ENCODE measurements at places on chromosomes 7 and 10. TPM values are rescaled to one million over a fixed set of nuclear protein-coding genes. Genes with fewer than 3 reads are reported as not detected.
A peak's percentile ranks its signal among the peaks of the same experiment; 100 is the strongest.

Gene PGAM2
- total RNA-seq = not detected

Gene LIPM
- not detected for total RNA-seq

Gene GNB2
- 75.8 TPM for total RNA-seq

Gene CRYGN
- not detected for total RNA-seq

Gene FXYD4
- not detected for total RNA-seq

Gene GHRHR
- total RNA-seq = not detected

Gene ANKRD26
- 3.4 TPM for total RNA-seq

DNA sequence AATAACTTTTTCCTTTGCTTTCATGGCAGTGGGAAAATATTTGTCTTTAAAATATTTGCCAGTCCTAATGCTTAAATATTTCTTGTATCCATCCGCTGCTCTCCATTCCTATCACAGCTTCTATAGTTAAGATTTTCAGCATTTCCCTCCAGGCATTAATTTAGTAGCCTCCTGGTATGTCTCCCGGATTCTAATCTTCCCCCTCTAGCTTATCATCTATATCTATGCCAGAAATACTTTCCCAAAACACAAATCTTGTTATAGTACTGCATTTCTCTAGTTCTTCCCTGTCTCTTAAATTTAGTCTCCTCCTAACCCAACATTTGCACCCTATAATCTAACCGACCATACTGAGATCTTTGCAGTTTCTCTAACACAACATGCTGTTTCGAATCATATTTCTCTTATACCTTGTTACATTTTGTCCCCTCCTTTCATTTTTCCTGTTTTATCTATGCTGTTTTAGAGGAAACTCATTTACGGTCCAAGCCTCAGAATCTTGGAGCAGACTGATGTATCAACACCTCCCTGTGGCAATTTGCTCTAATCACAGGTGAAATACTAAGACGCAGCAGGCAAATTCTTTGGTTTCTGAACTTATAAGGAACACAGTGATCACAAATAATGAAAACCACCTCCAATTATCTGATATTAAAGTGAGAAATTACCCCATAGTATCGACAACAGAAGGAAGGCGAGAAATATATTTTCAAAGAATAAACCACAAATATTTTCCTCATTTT lies 10.3 kb downstream of the CNTNAP2 start:
- H3K27ac ChIP-seq = no peak overlapping the region
- DNase-seq = no peak
- H3K27me3 ChIP-seq = no peaks in the 10 kb centered on the region
- no peaks in the 10 kb centered on the region for H3K36me3 ChIP-seq
- H3K4me3 ChIP-seq = no peak overlapping the region

DNA sequence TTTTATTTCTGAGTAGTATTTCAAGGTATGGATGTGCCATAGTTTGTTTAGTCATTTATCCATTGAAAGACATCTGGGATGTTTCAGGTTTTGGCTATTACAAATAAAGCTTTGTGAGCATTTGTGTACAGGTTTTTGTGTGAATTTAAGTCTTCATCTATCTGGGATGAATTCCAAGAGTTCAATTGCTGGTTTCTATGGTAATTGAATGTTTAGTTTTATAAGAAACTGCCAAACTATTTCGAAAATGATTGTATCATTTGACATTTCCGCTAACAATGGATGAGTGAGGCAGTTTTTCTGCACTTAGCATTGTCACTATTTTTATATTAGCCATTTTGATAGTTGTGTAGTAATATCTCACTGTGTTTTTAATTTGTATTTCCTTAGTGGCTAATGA lies 99.4 kb downstream of the WDFY4 start:
- H3K4me3 ChIP-seq = no peak overlapping the region
- no peaks in the 10 kb centered on the region for H3K27me3 ChIP-seq
- no peak overlapping the region for H3K27ac ChIP-seq
- no peaks in the 10 kb centered on the region for H3K4me1 ChIP-seq
- no peaks in the 10 kb centered on the region for H3K36me3 ChIP-seq

DNA sequence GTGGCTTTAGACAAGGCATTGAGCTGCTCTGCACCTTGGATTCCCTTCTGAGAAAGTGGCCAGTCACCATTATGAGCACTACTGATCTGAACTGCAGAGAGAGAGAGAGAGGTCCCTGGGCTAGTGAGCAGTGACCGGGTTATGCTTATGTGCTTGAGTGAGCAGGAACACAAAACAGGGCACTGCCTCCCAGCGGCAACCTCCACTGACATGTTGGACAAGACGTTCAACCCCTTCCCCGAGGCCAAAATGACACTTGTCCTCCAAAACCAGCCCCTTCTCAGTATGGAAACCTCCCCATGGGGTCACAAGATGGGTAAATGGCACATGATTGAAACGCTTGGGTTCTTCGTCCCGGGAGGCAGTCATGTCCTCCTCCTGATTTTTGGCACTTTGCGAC lies 339.4 kb upstream of the ZMIZ1 start:
- H3K27ac ChIP-seq = no peak overlapping the region
- H3K36me3 ChIP-seq = no peaks in the 10 kb centered on the region
- no peak overlapping the region for H3K4me3 ChIP-seq
- no peaks in the 10 kb centered on the region for H3K27me3 ChIP-seq

DNA sequence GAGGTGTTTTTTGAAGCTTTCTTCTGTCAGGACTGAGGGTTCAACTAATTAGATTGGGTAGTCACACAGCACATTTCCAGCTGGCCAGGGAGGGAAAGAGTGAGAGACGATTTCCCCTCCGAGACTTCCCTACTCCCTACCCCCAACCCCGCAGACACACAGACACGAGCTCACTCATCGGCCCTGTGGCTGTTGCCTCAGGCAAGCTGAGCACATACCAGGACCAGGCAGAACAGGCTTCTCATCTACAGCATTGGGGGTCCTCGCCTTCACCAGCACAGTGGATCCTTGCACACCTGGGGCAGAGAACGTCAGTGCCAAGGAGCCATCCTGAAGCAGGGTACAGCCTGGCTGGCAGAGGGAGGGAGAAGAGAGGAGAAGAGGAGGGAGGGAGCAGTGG lies 144.1 kb downstream of the TMEM178B start:
- no peak for DNase-seq
- H3K4me3 ChIP-seq = no peak overlapping the region

DNA sequence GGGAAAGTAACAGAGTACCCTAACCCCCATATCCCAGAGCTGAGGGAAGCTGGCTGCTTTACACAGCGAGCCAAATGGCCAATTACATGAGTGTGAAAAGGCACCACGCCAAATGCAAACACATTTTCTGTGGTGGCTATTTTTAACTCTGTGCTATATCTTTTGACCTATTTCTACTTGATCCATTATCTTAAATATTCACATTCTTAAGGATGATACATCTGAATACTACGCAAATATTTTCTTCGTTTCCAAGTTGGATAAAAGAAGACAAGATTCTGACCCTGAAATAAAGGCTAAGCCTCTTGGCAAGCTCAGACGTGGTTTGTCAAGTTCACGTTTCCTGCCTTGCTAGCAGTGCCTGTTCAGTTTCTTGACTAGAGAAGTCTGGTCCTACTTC lies 146.7 kb upstream of the TMEM196 start:
- no peak overlapping the region for H3K4me3 ChIP-seq
- H3K27ac ChIP-seq = no peak overlapping the region
- DNase-seq = no peak
- H3K4me1 ChIP-seq = no peaks in the 10 kb centered on the region
- no peaks in the 10 kb centered on the region for H3K27me3 ChIP-seq

GRCh38 chr10:78203915-78204818 lies 170.5 kb downstream of the RPS24 start:
- DNase-seq = no peak
- no peaks in the 10 kb centered on the region for H3K4me1 ChIP-seq
- no peaks in the 10 kb centered on the region for H3K36me3 ChIP-seq
- H3K27me3 ChIP-seq = no peaks in the 10 kb centered on the region

DNA sequence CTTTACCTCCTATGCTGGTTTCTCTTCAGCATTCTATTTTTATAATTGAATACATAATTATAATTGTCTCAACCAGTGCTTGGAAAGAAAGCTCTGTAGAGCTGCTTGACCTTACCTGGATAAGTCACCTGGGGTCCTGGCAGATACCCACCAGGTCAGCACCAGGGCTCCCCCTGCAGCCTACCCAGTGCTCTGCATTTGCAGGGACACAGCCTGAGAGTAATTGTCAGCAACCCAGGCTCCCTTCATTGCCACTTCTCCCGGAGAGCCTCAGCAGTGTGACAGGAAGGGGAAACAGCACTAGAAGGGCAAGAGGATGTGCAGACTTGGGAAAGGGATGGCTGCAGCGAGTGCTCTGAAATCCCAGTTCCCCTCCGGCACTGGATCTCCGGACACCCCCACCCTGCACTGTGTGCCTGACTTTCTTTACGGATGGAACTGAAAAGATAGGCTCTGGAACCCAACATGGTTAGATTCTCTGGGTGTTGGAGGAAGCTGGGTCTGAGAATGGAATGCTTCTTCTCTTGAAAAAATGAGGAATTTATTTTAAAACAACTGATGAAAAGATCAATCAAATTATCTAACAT lies 11.4 kb upstream of the PAX4 start:
- no peak overlapping the region for H3K4me3 ChIP-seq
- H3K36me3 ChIP-seq = no peaks in the 10 kb centered on the region
- no peaks in the 10 kb centered on the region for H3K4me1 ChIP-seq

DNA sequence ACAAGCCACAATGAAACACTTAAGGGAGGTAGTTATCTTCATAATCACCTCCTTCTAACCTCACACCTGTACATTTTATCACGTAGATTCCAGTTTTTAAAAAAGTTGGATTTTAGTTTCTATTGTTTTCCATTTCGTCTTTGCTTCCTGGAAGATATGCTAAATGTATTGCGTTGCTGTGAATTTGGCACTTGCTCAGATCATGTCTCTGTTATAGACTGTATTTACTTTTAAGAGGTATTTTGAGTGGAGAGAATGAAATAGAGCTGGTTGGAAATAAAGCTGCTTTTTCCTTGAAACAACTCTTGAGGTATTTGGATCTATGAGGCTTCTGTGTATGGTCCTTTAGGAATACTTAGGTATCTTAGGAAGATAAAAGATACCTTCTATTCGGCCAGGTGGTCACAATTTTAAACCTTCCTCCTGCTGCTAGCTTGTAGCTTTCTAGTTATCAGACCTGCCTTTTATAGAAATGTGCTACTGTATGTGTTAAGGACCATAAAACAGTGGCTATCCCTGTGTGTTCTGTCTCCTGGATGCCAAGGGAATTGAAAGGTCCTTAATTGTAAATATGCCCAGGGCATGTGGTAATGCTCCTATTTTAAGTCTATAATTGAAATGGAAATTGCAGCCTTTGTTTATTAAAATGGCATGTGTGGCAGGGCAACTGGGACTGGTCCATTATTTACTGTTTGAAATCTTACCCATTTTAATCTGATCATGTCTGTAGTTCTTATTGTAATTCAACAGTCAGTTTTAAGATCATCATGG lies 147.7 kb downstream of the SND1 start:
- H3K27me3 ChIP-seq = no peaks in the 10 kb centered on the region
- H3K36me3 ChIP-seq = no peaks in the 10 kb centered on the region
- no peak for DNase-seq
- no peak overlapping the region for H3K27ac ChIP-seq

GRCh38 chr10:118308664-118309063 lies 33.5 kb downstream of the FAM204A start:
- H3K27me3 ChIP-seq = no peaks in the 10 kb centered on the region
- H3K4me1 ChIP-seq = peaks cover 4% of the 10 kb centered on the region
- DNase-seq = no peak
- H3K4me3 ChIP-seq = no peak overlapping the region
- no peak overlapping the region for H3K27ac ChIP-seq
- H3K36me3 ChIP-seq = no peaks in the 10 kb centered on the region

GRCh38 chr7:133167300-133167699 lies 85.4 kb upstream of the CHCHD3 start:
- H3K4me3 ChIP-seq = no peak overlapping the region
- no peak overlapping the region for H3K27ac ChIP-seq
- H3K4me1 ChIP-seq = no peaks in the 10 kb centered on the region
- H3K36me3 ChIP-seq = no peaks in the 10 kb centered on the region
- H3K27me3 ChIP-seq = no peaks in the 10 kb centered on the region

GRCh38 chr7:117800841-117801240 lies 72.4 kb downstream of the CTTNBP2 start:
- no peak for DNase-seq
- H3K27ac ChIP-seq = no peak overlapping the region
- no peaks in the 10 kb centered on the region for H3K36me3 ChIP-seq
- H3K27me3 ChIP-seq = no peaks in the 10 kb centered on the region
- no peak overlapping the region for H3K4me3 ChIP-seq

GRCh38 chr7:94510582-94511496 lies 1.2 kb downstream of the CASD1 start:
- no peaks in the 10 kb centered on the region for H3K36me3 ChIP-seq
- peak; percentile 60 for DNase-seq
- H3K4me1 ChIP-seq = no peaks in the 10 kb centered on the region
- H3K27ac ChIP-seq = peak overlapping the region; percentile 88
- no peaks in the 10 kb centered on the region for H3K27me3 ChIP-seq

- H3K4me1 ChIP-seq = no peaks in the 10 kb centered on the region
- no peak overlapping the region for H3K4me3 ChIP-seq
- no peaks in the 10 kb centered on the region for H3K27me3 ChIP-seq
- no peak for DNase-seq
These were observed 173.9 kb downstream of the ZNF438 start for GRCh38 chr10:30857803-30858202.

DNA sequence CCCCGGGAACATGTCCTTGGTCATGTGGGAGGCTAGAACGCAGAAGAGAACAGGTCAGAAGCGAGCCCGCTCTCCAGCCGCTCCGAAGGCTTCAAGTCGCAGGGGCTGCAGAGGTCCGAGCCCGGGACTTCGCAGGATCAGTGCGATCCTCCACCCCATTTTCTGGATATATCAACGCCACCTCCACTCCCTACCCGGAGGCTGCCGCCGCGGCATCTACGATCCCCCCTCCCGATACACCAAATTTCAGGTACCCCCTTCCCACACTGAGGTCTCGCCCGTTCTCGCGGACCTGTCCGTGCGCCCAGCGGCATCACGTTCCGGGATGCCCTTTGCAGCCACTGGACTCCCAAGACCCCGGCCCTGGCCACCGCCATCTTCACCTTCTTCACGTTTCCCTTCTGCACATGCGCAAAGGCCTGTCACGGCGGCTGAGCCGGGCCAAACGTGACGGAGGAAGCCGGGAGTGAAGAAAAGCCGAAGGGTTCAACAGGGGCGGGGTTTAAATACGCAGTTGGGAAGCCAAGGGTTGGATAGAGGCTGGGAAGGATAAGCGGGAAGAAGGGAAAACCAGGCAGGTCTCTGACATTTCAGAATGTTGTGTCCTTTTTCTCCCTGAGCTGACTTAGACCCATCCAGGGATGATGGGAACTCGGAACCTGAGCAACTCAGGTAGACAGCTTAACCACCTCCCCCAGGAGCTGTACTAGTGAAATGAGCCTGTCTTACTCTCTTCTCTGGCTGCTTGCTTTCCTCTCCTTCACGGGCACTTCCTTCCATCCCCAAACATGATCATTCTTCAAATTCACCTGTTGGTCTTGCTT lies at the start of gene NDUFB8:
TSS of gene NDUFB8 (minus strand) at position 397 of the 824 bp plus-strand sequence. CDS start at position 377, 20 bp downstream.
- H3K36me3 ChIP-seq = peaks cover 22% of the 10 kb centered on the region
- H3K4me1 ChIP-seq = no peaks in the 10 kb centered on the region
- peak; percentile 91 for DNase-seq
- no peaks in the 10 kb centered on the region for H3K27me3 ChIP-seq
- peak within 1 kb of the TSS; percentile 78 for H3K4me3 ChIP-seq
- peak within 1 kb of the TSS; percentile 67 for H3K27ac ChIP-seq
